ENCODE measurements at places on chromosomes 3 and 15.
A peak's percentile ranks its signal among the peaks of the same experiment; 100 is the strongest.

DNA sequence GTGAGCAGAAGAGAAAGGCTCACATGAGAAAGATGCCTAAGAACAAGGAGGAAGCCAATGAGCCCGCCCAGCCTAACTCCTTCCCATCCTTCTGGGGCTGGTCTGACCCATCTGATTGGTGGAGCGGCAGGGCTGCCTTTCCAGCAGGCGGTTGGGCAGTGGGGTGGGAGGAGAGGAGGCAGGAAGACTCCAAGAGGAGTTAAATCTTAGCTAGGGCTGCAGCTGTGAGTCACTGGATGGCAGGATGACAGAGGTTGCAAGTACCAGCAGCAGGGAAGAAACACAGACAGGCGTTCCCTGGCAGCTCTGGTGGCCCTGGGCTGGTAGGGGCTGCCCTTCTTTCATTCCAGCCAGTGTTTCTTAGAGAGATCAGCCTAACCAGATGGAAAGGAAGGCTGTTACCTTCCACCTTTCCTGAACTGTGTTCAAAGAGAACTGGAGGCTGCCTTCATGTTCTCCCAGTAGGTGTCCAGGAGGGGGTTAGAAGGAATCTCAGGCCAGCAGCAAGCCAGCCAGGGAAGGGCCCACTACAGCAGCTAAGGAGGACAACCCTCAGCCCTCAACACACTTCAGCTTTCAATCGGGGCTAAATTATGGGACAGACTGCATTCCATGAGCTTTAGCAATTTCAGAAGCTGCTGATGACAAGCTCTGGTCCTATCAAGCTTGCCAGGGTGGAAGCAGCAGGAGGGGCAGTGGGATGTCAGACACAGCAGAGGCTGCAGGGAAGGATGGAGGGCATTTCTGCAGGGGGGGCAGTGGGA lies 50.3 kb downstream of the CHSY1 start:
- DNase-seq = peak; percentile 97

DNA sequence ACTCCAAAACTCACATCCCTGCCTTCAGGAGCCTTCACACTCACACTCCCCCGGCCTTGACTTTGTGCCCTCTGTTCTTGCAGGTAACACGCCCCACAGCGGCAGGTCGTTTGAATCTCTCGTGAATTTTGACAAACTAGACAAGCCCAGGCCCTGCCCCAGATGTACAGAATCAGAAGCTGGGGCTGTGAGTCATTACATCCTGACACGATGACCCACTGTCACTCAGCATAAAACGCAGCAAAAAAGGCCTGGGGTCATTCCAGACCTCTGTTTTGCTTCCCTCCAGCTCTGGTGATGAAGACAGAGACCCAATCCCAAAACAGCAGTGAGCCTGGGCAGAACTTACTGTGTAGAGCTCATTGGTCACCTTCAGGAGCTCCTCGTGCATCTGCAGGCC lies 116.4 kb upstream of the RAD18 start:
- DNase-seq = no peak

DNA sequence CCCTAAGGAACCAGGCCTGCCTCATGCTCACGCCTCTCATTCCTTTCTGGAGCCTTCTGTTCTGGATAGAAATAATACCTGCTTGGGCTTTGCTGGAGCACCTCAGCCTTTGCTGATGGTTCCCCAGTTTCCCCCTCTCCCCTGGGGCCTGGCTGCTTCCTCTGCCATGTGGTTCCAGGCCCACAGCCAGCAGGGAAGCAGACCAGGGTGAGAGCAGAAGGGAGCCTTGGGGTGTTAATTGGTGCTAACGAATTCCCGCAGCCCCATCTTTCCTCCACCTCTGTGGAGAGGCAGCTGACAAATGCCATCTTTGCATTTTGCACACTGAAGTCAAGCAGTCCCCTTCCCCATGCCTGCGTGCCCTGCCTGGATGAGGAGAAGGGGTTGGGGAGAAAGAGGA lies 13.1 kb upstream of the CORO2B start:
- DNase-seq = no peak

- DNase-seq = no peak
Observed at GRCh38 chr3:135161425-135161824, 366.4 kb downstream of the EPHB1 start.

GRCh38 chr3:182818296-182818978 lies 25.1 kb downstream of the ATP11B start:
- DNase-seq = no peak

DNA sequence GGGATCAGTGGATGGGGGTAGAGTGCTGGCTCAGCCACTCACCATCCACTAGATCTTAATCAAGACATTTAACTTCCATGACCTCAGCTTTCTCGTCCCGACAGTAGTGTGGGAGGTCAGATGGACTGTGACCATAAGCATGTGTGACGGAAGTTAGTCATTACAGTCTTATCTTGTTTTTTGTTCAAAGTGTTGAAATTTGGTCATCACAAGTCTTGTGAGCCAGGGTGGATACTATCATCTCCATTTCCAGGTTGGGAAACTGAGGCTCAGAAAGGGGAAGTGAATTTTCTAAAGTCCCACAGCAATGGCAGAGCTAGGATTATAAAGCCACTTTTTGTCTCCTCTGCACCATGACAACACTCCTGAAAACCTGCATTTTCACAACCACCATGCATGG lies 32.0 kb upstream of the ITGA11 start:
- no peak for DNase-seq

DNA sequence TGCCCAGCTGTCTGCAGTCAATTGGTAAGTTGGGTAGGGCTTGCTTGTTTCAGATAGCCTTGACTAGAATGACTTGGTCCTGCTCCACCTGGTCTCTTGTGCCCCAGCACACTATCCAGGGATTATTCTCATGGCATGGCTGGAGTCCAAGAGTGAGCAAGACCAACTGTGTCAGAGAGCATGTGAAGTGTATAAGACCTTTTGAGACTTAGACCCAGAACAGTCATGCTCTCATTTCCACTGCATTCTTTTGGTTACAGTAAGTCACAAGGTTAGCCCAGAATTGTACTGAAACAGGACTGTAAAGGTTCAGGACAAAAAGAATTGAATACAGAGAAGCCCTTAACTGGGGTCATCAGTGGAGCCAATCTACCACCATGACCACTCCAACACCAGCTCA lies 650.8 kb upstream of the ADAMTS9 start:
- DNase-seq = no peak

GRCh38 chr3:122184591-122184929 lies 1.1 kb downstream of the CASR start:
- no peak for DNase-seq

- DNase-seq = no peak
Observed at GRCh38 chr3:157091083-157091833, 68.7 kb downstream of the CCNL1 start.

DNA sequence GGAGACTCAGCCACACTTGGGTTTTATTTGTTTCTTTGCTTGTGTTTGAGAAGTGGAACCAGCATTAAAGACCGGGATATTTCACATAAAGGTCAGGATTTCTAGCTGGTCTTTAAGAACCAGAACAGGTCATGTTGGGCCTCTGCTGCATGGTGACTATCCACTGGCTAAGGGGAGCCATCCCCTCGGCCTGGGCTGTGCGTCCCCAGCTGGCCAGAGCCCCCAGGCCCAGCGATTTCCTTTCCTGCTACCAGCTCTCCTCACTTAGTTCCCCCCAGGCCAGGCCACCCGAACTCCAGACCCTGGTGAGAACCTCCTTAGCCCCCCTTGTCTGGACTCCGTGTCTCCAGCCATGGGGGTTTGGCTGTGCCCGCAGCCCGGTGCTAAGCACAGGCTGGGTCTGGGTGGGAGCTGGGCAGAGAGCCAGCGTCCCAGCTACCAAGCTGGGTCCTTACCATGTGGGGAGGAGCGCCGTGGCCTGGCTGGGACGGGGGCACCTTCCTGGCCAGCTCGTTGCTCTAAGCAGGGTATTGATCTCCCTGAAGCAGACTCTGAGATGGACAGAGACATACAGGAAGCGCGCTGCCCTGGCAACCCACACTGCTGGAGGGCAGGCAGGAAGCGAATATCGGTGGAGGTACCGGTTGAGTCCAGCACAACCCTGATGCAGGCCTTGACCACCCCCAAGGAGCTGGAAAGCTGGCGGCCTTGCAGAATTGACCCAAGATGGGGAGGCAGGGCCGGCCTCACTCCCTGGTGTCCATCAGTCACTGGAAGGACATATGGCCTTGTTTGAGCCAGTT lies 49.4 kb downstream of the KLF15 start:
- no peak for DNase-seq

DNA sequence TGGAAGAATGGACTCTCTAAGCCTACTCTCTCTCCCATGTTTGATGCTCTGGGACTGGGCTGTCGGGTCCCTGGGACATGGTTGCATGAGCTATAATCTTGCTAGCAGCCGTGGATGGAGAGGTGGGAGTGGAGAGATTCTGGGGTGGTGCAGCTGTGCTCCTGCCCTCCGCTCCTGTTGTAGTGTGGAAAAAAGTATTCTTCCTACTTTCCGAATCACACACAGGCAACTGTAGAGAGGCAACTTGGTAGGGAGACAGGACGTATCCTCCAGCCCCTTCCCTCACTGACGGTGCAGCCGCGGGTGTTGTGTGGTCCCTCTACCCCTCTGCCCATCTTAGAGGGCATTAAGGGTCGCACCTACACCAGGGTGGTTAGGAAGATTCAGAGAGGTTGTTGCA lies 281.4 kb upstream of the TLE3 start:
- DNase-seq = no peak

DNA sequence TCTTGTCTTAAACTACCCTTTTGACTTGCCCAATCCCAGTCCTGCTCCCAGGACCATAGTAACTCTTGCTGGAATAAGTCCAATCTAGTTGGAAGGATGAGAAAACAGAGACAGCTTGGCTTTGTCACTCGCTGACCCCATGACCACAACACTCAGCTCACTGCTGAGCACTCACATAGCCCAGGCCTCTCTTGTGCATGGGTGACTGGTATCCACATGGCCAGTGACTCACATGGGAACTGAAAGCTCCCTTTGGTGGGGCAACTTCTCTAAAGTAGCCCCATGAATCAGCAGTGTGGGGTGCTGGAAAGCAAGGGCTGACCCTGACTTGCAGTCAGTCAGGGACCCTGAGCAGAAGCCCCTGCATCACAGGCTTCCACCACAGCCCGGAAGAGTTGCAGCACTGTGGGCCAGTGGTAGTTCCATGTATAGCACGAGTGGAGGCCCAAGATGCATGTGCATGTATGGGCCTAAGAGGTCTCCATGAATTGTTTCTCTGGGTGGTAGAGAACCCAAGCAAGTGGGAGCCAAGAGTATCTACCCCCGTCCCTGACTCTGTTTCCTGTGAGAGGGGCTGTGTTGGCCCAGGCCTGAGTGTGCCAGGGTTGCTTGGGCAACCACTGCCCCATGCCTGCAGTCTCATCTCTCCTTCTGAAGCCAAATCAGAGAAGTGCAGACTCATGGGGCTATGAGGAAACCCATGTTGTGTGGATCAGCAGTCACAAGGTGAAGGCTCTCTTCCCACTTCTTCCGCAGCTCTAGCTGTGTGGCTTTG lies 62.1 kb upstream of the XCR1 start:
- peak; percentile 29 for DNase-seq

GRCh38 chr15:90266061-90266431 lies 574 bp downstream of the NGRN start:
- DNase-seq = no peak

- DNase-seq = no peak
Observed at GRCh38 chr3:122535964-122536631, 21.4 kb upstream of the KPNA1 start.

DNA sequence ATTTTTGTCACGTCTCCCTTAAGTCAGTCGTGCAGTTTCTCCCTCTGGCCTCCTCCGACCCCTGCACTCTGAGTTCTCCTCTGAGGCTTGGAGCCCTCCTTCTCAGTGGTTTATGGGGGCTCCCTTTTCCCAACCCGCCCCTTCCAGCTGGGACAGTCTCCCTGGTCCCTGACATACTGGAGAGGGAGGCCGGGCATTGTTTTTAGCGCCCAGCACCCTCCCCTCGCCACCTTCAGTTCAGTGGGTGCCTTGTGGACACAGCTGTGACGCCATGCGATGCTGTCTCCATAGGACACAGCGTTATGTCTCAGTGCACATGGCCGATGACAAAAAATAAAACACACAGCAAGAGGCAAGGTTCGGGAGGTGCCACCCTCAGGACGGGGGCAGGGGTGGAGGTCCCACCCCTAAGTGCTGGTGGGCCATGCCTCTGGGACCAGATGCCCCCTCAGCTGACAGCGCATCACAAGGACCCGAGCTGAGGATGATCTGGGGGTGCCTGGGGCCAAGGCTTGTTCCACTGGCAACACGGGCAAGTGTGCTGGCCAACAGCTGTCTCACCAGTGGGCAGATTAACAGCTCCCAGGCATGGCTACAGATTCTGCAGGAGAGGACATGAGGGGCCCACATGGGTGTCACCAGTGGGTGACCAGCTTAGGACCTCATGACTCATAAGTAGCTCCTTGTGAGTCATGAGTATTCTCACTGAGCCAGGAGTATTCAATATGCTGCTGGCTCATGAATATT lies 81.6 kb downstream of the PLXNA1 start:
- DNase-seq = no peak

DNA sequence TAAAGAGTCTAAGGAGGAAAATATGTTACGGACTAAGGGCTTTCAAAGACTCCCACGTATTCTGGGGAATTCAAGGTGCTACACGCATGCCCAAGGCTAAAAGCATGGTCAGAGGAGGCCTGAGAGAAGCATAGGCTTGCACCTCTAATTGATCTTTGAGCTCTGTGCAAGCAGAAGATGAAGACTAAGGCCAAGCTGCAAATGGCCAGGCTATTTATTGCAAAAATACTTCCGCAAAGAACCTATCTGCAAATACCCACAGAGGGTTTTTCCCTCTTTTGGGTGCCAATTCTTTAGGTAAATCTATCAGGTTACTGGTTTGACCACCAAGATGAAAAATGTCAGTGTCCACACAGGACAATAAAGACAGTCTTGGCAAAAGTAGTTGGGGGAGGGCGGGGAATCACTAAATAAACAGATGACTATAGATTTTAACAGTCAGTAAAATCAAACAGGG lies 119.5 kb downstream of the STAG1 start:
- no peak for DNase-seq

- DNase-seq = no peak
Observed at GRCh38 chr15:38528294-38528693, 36.3 kb downstream of the RASGRP1 start.

DNA sequence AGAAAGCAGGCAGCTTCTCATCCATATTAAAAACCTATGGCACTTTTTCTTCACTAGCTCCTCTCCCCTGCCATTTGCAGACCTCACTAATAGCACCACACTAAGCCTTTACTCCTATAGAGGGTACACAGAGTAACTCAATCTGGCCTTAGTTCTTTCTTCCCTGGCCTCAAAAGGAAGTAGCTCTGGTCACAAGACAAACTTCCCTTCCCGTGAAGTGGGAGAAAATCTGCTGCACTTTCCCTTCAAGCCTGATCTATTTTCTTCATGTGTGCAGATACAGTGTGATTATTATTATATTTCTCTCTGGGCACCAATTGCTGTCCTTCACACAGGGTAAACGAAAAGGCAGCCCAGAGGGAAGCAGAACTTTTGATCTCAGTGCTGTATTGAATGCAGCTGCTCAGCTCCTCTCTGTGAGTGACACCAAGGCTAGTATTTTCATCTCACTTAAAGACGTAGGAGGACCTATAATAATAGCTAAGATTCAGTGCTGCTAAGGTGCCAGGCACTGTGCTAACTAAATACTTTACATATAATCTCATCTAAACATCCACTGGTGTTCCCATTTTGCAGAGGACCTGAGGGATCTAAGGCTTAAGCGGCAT lies 61.9 kb upstream of the RASGRP1 start:
- DNase-seq = no peak

Measured in amniotic stem cell (primary cell).